Fibroblast of villous mesenchyme (primary cell): ENCODE measurements at places on chromosomes 2 and 18. TPM values are rescaled to one million over a fixed set of nuclear protein-coding genes. Genes with fewer than 3 reads are reported as not detected.
A peak's percentile ranks its signal among the peaks of the same experiment; 100 is the strongest.

DNA sequence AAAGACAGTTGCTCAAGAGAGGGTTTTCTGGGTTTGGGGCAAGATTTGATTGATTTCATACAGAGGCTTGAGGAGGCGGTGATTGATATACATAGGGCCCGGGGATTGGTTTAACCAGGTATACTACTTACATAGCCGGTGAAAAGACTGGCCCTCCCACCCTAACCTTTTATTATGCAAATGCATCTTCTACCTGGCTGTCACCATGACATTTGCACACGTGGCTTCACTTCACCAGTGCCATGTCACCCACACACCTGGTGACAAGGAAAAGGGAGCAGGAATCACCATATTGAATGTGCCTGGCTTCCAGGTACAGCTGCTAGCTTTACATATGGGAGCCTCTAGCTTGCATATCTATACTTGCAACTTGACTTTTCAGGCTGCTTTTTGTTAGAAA, 9.7 kb downstream of the ERMN start:
- no peak for DNase-seq

The SLC66A2 gene
- total RNA-seq = 23.3 and 28.3 TPM in 2 replicates

- no peak for DNase-seq
These were observed 2.6 kb downstream of the IL18RAP start for GRCh38 chr2:102425441-102426132.

GRCh38 chr2:46146866-46147502, 150.2 kb upstream of the EPAS1 start:
- DNase-seq = no peak

DNA sequence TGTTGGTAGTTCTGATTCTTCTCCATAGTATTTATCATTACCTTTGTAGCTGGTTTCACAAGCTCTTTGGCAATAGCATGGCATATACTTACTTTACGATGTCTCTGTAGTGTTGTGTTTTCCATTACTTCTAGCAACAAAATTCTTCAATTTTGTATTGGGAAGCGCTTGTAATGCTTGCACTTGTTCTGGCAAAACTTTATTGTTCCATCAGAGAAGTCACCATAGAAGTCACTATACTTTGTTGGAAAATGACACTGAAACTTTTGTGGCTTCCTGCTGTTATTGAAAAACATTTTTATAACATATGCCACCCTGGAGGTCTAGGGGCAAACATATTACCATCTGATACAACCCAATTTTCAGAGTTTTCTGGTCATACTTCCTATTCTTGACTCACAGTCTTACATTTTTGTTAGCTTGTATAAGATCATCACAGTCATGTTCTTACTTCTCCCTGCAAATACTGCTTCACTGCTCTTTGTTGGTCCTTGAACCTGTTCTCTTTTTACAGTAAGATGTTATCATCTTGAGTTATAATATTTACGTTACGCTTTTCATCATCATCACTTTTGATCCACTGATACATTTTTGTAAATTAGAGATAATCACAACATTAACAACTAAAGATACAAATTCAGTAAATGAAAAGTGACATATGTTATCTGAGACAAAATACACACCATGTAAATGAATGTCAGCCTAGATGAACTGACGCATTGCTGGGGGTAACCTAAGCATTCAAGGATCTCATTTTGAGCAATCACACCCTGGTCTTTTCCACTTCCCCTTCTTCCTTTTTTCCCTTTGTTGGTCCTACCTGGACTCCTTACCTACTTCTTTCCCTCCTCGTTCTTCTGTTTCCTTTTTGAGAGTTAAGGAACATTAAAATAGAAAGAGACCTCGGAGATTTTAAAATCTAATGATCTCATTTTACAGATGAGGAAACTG, 33.3 kb upstream of the CXCR4 start:
- no peak for DNase-seq

DNA sequence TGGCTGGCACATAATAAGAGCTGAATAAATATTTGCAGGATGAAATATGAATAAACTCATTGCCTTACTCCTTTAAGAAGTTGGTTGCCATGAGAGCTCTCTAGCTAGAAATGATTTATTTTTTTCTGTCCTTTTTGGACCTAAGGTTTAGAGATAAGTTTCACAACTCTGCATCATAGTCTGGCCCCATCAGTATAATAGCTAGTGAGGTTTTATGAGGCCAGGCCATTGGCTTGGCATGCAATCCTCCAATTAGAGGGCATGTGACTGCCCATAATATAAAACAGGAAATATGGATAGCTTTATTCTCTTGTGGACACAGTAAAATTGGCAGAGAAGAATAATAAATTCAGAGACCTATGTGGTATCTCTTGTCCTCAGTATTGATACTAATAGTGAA, 26.2 kb upstream of the INSIG2 start:
- peak; percentile 22 for DNase-seq
